ENCODE measurements at places on chromosomes 2 and 18. TPM values are rescaled to one million over a fixed set of nuclear protein-coding genes. Genes with fewer than 3 reads are reported as not detected.
A peak's percentile ranks its signal among the peaks of the same experiment; 100 is the strongest.

DNA sequence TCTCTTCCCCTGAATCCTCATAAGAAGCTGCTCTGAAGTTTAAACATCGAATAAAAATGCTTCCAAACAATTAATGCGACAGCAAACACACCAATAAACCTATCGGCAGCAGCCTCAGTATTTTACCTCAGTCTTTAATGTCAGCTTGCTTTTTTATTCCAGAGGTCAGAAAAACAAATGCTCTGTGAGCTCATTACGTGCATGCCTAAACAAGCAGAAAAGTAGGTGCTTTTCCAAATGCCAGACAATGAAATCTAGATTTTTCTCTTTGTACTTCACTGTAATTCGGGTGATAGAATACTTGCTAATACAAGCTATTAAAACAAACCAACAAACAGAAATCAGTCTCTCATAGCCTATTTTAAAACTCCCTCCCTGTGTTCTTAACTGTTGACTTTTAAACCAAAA is 381.5 kb downstream of the NRXN1 start:
- no peak for DNase-seq
- H3K4me3 ChIP-seq: no peak overlapping the region
- no peak overlapping the region for H3K27ac ChIP-seq
- H3K36me3 ChIP-seq: no peaks in the 10 kb centered on the region

- DNase-seq: no peak
- no peaks in the 10 kb centered on the region for H3K27me3 ChIP-seq
- no peaks in the 10 kb centered on the region for H3K36me3 ChIP-seq
- H3K27ac ChIP-seq: no peak overlapping the region
- no peaks in the 10 kb centered on the region for H3K4me1 ChIP-seq
- no peak overlapping the region for H3K4me3 ChIP-seq
Observed at GRCh38 chr2:29847886-29848285, 73.5 kb downstream of the ALK start.

DNA sequence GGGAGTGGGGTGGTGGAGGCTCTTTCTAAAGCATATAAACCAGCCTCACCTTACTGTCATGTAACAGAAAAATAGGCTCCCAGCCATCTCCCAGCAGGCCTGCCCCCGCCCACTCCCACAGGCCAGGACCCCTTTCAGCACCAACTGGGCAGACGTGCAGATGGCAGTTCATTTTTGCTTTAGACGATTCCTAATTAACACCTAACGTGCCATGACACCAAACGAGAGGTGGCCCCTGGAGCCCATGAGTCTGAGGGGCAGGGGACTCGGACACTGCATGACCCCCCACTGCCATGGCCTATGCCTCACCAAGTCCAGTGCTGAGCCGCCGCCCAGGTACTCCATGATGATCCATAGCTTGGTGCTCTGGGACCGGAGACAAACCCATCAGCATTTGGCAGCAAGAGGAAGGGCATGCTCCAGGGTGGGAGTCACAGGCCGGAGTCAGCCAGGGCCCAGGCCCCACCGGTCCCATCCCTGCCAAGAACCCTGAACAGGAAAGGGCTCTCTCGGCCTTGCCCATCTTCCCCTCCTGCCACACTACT is 7.9 kb downstream of the STK25 start:
- no peaks in the 10 kb centered on the region for H3K4me1 ChIP-seq
- peaks cover 53% of the 10 kb centered on the region for H3K36me3 ChIP-seq
- DNase-seq: no peak
- H3K4me3 ChIP-seq: no peak overlapping the region

DNA sequence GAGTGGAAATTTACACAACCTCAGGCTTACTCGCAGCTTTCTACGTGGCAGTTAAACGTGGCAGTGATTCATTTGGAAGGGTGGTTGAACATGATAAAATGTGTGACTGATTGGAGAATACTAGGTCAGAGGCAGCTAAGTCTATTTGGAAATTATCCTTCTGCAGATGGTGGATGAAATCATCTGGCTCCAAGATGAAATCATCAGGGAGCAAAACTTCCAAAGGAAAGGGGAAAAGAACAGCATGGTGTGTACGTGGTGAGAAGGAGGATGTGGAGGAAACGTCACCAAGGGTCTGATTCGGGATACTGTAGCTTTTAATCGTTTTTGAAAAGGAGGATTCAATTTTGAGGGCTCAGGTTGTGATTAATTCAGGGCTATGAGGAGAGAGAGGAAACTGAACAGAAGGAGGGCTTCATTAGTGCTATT is 47.9 kb downstream of the COL3A1 start:
- H3K27ac ChIP-seq: peak overlapping the region; percentile 80
- no peaks in the 10 kb centered on the region for H3K36me3 ChIP-seq
- H3K27me3 ChIP-seq: no peaks in the 10 kb centered on the region
- no peak overlapping the region for H3K4me3 ChIP-seq

DNA sequence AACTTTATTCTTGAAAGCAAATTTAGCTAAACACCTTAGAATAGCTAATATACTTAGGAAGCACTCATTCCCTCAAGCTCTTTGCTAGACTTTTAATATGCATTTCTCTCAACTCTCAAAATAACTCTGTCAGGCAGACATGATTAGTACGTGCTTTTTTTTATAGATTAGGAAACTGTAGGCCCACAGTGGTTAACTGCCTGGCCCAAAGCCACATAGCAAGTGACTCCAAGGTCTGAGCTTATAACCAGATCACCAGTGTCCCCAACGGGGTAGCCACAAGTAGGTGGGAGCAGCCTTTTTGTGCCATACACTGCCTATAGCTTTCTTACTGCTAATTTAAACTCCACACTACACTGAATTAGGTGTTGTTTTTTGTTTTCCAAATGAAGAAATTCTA is 576.8 kb downstream of the METTL4 start:
- H3K4me1 ChIP-seq: no peaks in the 10 kb centered on the region
- H3K27ac ChIP-seq: no peak overlapping the region
- DNase-seq: no peak
- H3K4me3 ChIP-seq: no peak overlapping the region
- H3K36me3 ChIP-seq: no peaks in the 10 kb centered on the region
- H3K27me3 ChIP-seq: no peaks in the 10 kb centered on the region

The BCL11A gene
- total RNA-seq: 0.11 TPM

The IKZF2 gene
- total RNA-seq: 3.9 TPM
